Peyer's patch (tissue), 4 donors: ENCODE measurements at places on chromosomes 2 and 18. TPM values are rescaled to one million over a fixed set of nuclear protein-coding genes. Genes with fewer than 3 reads are reported as not detected.

The FAHD2A gene
- 65.5 TPM for total RNA-seq

The SLC9A4 gene
- not detected for total RNA-seq

The ACMSD gene
- not detected for total RNA-seq

The SAG gene
- not detected for total RNA-seq

The PAX8 gene
- 10.5 TPM for total RNA-seq

The PLEKHB2 gene
- 132 TPM for total RNA-seq

The KANSL3 gene
- total RNA-seq, result 55.6 TPM

The TSPYL6 gene
- total RNA-seq, result not detected

The PRSS56 gene
- not detected for total RNA-seq

The HAUS1 gene
- 24.1 TPM for total RNA-seq

The GATA6 gene
- total RNA-seq, result 127 TPM

The SCYGR4 gene
- total RNA-seq, result not detected

The EN1 gene
- total RNA-seq, result not detected

The AQP12A gene
- total RNA-seq, result 9.2 TPM

The DHX57 gene
- 4.5 TPM for total RNA-seq

The CHAC2 gene
- total RNA-seq, result 3.2 TPM

The ANKRD62 gene
- not detected for total RNA-seq

The CCDC178 gene
- total RNA-seq, result not detected

The IL36A gene
- not detected for total RNA-seq

The PTH2R gene
- total RNA-seq, result not detected

The MC2R gene
- total RNA-seq, result not detected

The KCNF1 gene
- total RNA-seq, result not detected

The CCDC102B gene
- 3.5 TPM for total RNA-seq

The SLC1A4 gene
- total RNA-seq, result 12.4 TPM

The EVX2 gene
- not detected for total RNA-seq
